ENCODE measurements at places on chromosomes 5 and 9.

DNA sequence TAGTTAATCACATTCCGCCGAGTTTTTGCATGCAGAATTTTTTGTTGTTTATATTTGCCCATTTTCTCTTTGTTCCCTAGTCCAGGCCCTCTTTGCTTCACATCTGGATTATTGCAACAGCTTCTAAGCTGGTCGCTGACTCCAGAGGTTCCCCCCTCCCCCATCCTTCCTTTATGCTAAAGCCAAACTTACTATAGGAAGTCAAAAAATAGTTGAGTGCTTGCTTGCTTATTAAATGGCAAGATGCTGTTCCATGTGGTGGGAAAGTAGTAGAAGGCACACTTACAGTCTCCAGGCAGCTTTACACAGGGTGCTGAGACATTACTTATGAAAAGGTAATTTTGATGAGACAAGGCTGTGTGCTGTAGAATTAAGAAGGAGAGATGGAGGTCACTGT, 1.3 kb downstream of the ZBTB34 start:
- DNase-seq, result no peak

- no peak for DNase-seq
Measured at GRCh38 chr5:111681414-111682120, 75.4 kb downstream of the NREP start.

- peak; percentile 80 for DNase-seq
Measured at GRCh38 chr9:106916466-106917235, 53.7 kb downstream of the ZNF462 start.

- DNase-seq, result no peak
Measured at GRCh38 chr9:25917731-25918362, 239.6 kb upstream of the TUSC1 start.

GRCh38 chr5:59557572-59557971, 336.0 kb downstream of the PDE4D start:
- DNase-seq, result no peak

GRCh38 chr5:113295111-113295539, 139.7 kb downstream of the TSSK1B start:
- DNase-seq, result no peak

DNA sequence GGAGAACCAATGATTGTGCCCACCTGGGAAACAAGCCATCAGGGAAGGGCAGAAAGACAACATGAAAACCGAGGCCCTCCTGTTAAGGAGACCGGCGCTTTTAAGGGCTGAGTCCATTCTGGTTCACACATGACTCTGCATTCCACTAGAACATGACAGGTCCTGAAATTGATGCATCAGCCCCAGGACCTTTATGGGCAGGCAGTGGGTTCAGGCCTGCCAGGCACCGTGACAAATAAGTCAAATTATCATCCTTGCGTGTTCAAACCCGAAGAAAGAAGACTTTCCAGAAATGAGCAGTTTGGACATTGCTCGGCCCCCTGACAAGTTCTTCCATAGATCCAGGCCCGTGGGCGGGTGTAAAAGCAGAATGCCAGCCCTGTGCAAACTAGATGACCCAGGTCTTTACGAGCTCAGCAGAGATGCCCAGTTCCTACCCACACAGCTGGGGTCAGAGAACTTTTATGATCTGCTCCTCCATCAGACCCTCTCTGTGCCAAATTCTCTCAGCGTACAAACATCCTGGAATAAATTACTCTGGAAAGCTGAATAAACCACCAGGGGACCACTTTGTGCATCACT, 295.5 kb upstream of the WWC1 start:
- no peak for DNase-seq

DNA sequence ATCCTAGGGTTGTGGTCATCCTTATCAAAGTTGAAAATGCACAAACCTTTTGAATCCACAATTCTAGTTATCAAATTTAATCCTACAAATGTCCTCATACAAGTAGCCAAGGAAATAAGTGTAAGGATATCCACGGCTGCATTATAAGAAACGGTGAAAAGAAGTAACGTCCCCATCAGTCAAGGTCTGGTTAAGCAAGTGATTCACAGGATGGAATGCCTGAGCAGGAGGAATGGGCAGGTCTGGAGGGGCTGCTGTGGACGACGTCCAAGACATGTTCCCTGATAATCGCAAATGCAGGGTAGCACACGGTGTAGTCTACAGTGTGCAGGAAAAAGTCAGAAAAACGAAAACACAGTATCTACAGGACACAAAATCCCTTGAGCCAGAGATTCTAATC, 118.6 kb downstream of the ADAMTS2 start:
- DNase-seq, result no peak

- no peak for DNase-seq
Measured at GRCh38 chr5:150556859-150557508, 49.1 kb downstream of the NDST1 start.

GRCh38 chr9:89405826-89406225, 87.5 kb downstream of the SECISBP2 start:
- DNase-seq, result no peak

- no peak for DNase-seq
Measured at GRCh38 chr5:166493612-166494011, 1797.8 kb upstream of the WWC1 start.

GRCh38 chr5:32298059-32298415, 14.7 kb downstream of the MTMR12 start:
- DNase-seq, result no peak

DNA sequence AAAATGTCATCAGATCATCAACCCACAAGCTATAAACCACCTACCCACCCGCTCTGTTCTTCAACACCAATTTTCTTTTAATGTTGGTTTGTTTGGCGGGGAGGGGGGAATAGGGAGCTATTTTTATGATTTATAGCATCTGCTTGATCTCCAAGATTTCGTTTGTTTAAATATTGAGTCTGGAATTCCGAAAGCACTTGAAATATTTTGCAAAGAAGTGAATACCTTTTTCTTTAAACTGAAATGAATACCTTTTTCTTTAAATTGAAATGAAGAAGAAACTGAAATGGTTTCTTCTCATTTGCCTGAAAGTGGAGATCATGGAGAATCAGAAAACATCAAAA, 49.0 kb upstream of the TENT2 start:
- DNase-seq, result no peak

- DNase-seq, result no peak
Measured at GRCh38 chr5:68894673-68895072, 199.1 kb upstream of the SLC30A5 start.

GRCh38 chr9:16000811-16001210, 448.0 kb downstream of the CCDC171 start:
- no peak for DNase-seq

DNA sequence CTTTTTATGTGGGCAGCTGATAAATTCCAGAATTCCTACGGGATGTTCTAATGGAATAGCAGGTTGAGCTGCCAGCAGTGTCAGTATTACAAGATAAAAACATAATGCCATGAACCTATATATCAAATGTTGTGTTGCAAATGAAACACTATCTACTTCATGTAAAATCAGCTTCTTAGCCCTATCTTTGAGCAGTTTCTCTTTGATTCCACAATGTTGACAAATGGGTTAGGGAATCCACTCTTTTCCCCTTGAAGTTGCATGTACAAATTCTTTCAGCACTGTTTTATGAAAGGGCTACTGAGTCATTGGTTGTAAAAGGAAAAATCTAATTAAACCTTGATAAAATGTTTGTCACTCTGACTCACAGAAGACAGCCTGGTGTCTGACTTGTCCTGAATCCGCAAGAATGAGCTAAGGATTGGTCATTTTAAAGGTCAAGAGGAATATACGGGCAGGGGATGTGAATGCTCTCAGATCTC, 950.6 kb upstream of the NUDT12 start:
- DNase-seq, result no peak

- DNase-seq, result no peak
Measured at GRCh38 chr5:32339198-32339597, 26.5 kb upstream of the MTMR12 start.

- DNase-seq, result no peak
Measured at GRCh38 chr5:39106322-39106721, 32.1 kb upstream of the RICTOR start.

- no peak for DNase-seq
Measured at GRCh38 chr5:2169850-2170760, 287.4 kb upstream of the IRX4 start.

- no peak for DNase-seq
Measured at GRCh38 chr9:35958104-35958837, at the start of gene OR2S2. TSS of gene OR2S2 (minus strand) at chr9:35958154. CDS start at chr9:35958098, 56 bp downstream.

- DNase-seq, result no peak
Measured at GRCh38 chr9:93254806-93255493, 71.0 kb downstream of the WNK2 start.

GRCh38 chr5:151080613-151081430, at the start of gene TNIP1:
TSS of gene TNIP1 (minus strand) at chr5:151081034. CDS start at chr5:151065095, 15,939 bp downstream.
- peak; percentile 93 for DNase-seq

- no peak for DNase-seq
Measured at GRCh38 chr5:115686738-115687074, 60.9 kb upstream of the TMED7 start.

- DNase-seq, result no peak
Measured at GRCh38 chr5:115594128-115595047, 7.9 kb downstream of the TICAM2 start.

GRCh38 chr5:20114526-20114925, 126.5 kb upstream of the CDH18 start:
- no peak for DNase-seq

GRCh38 chr5:116359592-116359991, 215.0 kb downstream of the SEMA6A start:
- DNase-seq, result no peak

DNA sequence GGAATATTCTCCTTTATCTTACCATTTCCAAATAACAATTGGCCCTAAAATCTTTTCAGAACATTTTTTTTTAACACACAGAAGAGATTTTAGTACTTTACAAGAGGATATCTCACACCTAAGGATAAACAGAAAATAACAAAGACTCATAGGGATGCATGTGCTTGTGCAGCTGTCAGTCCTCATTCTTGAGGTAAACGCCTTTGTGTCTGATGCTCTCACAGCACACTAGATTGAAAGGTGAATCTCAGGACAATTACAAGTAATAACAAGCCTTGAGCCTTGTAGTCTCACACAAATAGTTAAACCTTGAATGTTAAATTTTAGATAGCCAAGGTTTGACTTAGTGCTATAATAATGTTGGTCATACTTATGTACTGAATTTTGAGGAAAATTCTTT, 439.2 kb downstream of the PTPRD start:
- DNase-seq, result no peak

GRCh38 chr5:16961131-16961530, 25.0 kb upstream of the MYO10 start:
- DNase-seq, result no peak

DNA sequence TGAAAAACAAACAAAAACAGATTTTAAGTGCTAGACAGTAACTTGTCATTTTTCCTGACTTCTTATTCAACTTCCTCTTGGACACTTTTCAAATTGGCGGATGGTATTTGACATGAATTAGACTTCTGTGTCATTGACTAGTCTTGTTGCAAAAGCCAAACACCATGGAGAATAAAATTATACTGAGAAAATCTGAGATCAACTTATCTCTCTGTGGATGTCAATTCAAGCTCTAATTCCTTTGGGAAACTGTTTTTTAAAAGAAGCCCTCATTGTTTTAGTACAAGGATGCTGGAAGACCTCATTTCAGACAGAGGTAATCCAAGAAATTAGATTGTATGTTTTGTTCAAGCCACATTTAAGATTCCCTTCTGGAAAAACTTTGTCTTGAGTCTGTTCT, 831.0 kb downstream of the SEMA5A start:
- no peak for DNase-seq

DNA sequence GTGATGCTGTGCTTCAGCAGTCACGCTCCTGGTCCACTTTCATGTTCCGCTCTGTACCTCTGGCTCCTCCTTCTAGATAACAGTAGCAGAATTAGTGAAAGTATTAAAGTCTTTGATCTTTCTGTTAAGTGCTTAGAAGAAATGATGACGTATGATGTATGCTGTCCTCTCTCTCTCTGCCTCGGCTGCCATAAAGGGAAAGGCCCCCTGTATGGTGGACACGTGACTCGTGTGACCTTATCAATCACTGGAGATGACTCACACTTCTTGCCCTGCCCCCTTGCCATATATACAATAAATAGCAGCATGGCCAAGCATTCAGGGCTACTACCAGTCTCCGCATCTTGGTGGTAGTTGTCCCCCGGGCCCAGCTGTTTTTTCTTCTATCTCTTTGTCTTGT, 100.3 kb downstream of the SYK start:
- DNase-seq, result no peak

- DNase-seq, result no peak
Measured at GRCh38 chr5:61082516-61083280, 79.6 kb downstream of the SMIM15 start.

GRCh38 chr9:99638971-99639370, 182.7 kb upstream of the NR4A3 start:
- DNase-seq, result no peak

- DNase-seq, result peak; percentile 66
Measured at GRCh38 chr9:17793713-17794622, 215.1 kb downstream of the SH3GL2 start.

DNA sequence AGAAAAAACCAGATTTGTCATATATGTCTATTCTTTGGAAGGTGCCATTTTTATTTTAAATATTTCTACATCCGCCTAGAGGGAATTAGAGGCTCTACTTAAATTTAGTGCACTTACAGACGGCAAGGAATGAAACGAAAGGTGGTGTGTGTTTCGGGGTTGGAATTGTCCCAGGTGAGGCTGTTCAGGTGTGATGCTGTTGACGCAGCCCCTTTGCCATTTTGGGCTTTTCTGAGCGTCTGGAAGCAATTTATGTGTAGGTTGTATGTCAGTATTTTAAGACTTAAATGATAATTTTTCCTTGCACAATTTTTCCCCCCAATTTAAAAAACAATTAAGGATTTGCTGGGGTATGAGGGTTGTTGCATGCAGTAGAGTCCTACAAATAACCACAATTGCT, 2.0 kb downstream of the TENT4A start:
- no peak for DNase-seq

GRCh38 chr5:80308526-80308925, 11.3 kb upstream of the SPZ1 start:
- peak; percentile 18 for DNase-seq

DNA sequence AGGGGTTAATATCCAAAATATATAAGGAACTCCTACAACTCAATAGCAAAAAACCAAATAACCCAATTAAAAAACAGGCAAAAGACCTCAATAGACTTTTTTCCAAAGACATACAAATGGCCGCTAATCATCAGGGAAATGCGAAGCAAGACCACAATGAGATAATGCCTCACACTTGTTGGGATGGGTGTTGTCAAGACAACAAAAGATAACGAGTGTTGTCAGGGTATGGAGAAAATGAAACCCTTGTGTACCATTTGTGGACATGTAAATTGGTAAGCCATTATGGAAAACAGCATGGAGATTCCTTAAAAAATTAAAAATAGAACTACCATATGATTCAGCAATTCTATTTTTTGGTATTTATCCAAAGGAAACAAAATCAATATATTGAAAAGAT, 620.2 kb downstream of the ACTL7B start:
- DNase-seq, result no peak

GRCh38 chr5:132808448-132808847, 4.7 kb upstream of the SOWAHA start:
- no peak for DNase-seq

DNA sequence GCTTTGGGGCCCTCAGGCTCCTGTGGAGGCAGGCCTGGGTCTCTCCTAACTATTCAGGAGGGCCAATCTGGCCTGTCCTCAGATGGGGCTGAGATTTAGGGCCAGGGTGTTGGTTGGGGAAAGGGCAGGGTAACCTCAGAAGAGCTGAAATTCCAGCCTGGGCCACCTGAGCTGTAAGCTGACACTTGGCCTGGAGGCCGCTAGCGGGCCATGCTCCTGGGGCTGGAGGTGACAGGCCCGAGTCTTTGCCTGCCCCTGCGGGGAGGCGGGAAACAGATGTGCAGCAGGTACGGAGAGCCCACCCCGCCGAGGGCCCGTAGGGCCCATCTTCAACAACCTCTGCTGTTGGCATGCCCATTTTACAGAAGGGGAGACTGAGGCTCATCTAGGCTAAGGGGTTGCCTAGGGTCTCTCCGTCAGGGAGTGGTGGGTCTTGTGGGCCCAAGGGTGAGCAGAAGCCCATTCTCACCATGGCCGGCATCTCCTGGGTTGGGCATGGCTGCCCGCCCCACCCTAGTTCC, 69.5 kb downstream of the RXRA start:
- DNase-seq, result no peak

Data from A549 (cell line).